ENCODE measurements at places on chromosomes 12 and 14. TPM values are rescaled to one million over a fixed set of nuclear protein-coding genes. Genes with fewer than 3 reads are reported as not detected.

Gene TAS2R42
- total RNA-seq = not detected

Gene IL22
- not detected for total RNA-seq

Gene GLT1D1
- not detected for total RNA-seq

Gene NFE2
- total RNA-seq = not detected

Gene E2F7
- total RNA-seq = 12.3 TPM

Gene GUCY2C
- total RNA-seq = not detected

Gene FGD6
- 29.4 TPM for total RNA-seq

Gene TAS2R20
- 0.34 TPM for total RNA-seq

Gene NEUROD4
- not detected for total RNA-seq

Gene KRT85
- not detected for total RNA-seq

Gene USP15
- 80.1 TPM for total RNA-seq

Gene DHRS2
- 0.07 TPM for total RNA-seq

Gene KRT74
- total RNA-seq = not detected

Gene CLIP1
- total RNA-seq = 97.4 TPM

Gene BMP4
- total RNA-seq = not detected

Gene KCNC2
- not detected for total RNA-seq

Gene SLC6A13
- total RNA-seq = under 0.01 TPM

Gene FBXW8
- total RNA-seq = 7.2 TPM

Gene TRIM9
- 0.64 TPM for total RNA-seq

Gene SERPINA3
- total RNA-seq = 234 TPM

Gene ABCC9
- 0.34 TPM for total RNA-seq

Gene DPF3
- 0.07 TPM for total RNA-seq

Gene SPIC
- total RNA-seq = not detected

Gene FITM1
- total RNA-seq = 0.34 TPM

Gene CCDC175
- total RNA-seq = not detected

Gene C12orf54
- total RNA-seq = 3.5 TPM

Gene SERPINA9
- not detected for total RNA-seq

Gene MYO1H
- total RNA-seq = under 0.01 TPM

Gene FAM90A1
- total RNA-seq = not detected

Gene DCAF11
- 93.3 TPM for total RNA-seq

Gene GNG2
- not detected for total RNA-seq

Gene MYF5
- not detected for total RNA-seq

Gene P2RX2
- not detected for total RNA-seq

Gene TAS2R31
- total RNA-seq = 5.6 TPM

Gene GZMB
- total RNA-seq = not detected

Gene ETFBKMT
- total RNA-seq = 1.4 TPM

Gene ETNK1
- 30.5 TPM for total RNA-seq
